ENCODE measurements at places on chromosomes 6 and 20. TPM values are rescaled to one million over a fixed set of nuclear protein-coding genes. Genes with fewer than 3 reads are reported as not detected.

- H3K4me1 ChIP-seq = no peaks in the 10 kb centered on the region
- H3K4me3 ChIP-seq = no peak overlapping the region
- H3K27ac ChIP-seq = no peak overlapping the region
- DNase-seq = no peak
- H3K27me3 ChIP-seq = no peaks in the 10 kb centered on the region
- no peaks in the 10 kb centered on the region for H3K36me3 ChIP-seq
Observed at GRCh38 chr6:136728033-136728939, 64.0 kb downstream of the MAP3K5 start.

DNA sequence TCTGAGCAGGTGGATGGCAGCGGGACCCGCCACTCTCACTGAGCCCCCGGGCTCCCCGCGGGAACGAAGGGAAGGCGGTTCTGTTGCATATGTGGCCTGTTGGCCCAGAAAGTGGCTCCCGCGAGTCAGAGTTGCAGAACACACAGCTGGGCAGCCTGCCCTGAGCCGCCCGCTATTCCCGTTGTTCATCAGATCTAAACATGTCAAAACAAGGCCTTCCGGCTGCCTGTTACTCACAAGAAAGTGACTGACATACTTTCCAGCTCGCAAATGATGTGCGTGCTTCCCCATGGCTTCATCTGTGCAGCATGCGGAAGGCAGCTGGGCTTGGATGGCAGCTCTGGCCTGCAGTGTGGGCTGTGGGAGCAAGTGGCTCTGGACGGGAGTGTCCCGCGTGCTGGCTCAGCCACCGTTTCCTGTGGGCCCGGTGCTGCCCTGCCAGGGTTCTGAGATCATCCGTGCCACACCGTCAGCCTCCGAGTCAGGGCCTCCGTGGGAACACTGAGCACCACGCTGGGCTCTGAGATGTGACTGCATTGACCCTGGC lies 227.3 kb downstream of the ERMARD start:
- peak; percentile 17 for DNase-seq
- peaks cover 4% of the 10 kb centered on the region for H3K27me3 ChIP-seq
- no peaks in the 10 kb centered on the region for H3K4me1 ChIP-seq
- no peaks in the 10 kb centered on the region for H3K36me3 ChIP-seq
- no peak overlapping the region for H3K4me3 ChIP-seq

GRCh38 chr20:23043376-23043775 lies 6.1 kb downstream of the THBD start:
- no peak for DNase-seq
- H3K4me1 ChIP-seq = peaks cover 4% of the 10 kb centered on the region
- no peak overlapping the region for H3K4me3 ChIP-seq
- H3K27ac ChIP-seq = no peak overlapping the region

Gene TMC2
- total RNA-seq = not detected

Gene CLPSL1
- not detected for total RNA-seq

Measured in glutamatergic neuron (in vitro differentiated cells).